ENCODE measurements at places on chromosomes 4 and X. TPM values are rescaled to one million over a fixed set of nuclear protein-coding genes. Genes with fewer than 3 reads are reported as not detected.

DNA sequence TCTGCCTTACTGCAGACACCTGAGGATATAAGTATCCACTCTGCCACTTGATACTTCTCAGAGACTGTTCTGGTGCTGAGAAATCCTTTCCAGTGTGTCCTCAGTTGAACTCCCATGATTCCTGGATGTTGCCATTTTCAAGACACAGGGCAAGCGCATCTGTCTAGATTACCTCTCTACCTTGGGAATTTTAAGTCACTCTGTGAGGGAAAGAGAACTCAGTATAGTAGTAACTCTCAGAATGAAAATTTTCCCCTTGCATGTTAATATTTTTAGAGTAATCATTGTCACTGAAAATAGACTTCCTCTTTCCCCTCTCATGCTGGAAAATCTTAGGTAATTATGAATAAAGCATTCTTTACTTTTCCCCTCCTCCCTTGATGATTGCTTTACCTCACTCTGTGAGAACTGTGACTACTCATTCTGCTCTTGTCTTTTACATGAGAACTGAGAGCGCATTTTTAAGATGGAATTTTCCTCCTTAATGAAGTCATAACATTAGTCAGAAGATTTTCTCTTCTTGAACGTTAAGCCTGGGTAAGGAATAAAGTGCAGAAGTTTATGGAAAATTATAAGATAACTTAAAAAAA lies 45.0 kb downstream of the TET2 start:
- no peak for DNase-seq

- no peak for DNase-seq
Measured at GRCh38 chr4:77669946-77670590, 64.4 kb downstream of the CXCL13 start.

DNA sequence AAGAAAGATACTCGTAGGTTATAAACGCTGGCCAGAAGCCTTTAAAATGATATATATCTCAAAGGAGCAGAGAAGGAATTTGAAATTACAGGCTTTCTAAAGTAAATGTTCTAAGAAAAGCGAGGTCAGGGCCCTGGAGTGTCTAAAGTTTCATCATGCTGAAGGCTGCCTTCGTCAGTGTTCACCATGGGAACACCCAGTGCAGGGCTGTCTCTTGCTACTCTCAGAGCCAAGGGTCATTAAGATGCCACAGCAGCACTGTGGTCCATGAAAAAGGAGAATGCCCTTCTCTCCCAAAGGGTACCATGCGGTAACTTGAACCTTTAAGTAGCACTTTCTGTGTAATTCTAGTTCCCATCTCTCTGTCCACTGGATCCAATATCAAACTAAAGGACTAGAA lies 174.5 kb upstream of the NWD2 start:
- no peak for DNase-seq

S100G gene
- polyA plus RNA-seq = not detected

GRCh38 chr4:88447371-88448095 lies 9.4 kb upstream of the HERC5 start:
- no peak for DNase-seq

FATE1 gene
- polyA plus RNA-seq = not detected

GRCh38 chr4:160928482-160928881 lies 1235.3 kb downstream of the FSTL5 start:
- no peak for DNase-seq

Measured in A549 (cell line).